ENCODE measurements at places on chromosomes 4 and X. TPM values are rescaled to one million over a fixed set of nuclear protein-coding genes. Genes with fewer than 3 reads are reported as not detected.

DNA sequence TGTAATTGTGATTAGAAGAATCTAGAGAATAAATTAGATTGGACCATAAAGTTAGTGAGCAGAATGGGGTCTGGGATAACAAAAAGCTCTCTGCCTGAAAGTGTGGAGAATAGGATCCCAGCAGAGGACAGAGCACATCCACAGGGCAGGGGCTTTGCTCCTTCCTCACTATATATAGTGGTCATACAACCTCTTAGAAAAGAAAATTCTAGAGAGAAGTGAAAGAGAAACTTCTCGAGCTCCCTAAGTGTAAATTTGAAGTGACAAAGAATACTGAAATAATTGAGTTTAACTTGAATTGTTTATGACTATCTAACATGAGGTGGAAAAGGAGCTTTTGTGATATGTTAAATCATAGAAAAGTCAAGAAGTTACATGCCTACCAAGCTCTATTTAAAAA lies 14.9 kb downstream of the ADAM29 start:
- DNase-seq: no peak

The ATP8A1 gene
- total RNA-seq: 46.1 TPM

The PWWP3B gene
- 5.8 TPM for total RNA-seq

The DYNLT3 gene
- 8.3 TPM for total RNA-seq

DNA sequence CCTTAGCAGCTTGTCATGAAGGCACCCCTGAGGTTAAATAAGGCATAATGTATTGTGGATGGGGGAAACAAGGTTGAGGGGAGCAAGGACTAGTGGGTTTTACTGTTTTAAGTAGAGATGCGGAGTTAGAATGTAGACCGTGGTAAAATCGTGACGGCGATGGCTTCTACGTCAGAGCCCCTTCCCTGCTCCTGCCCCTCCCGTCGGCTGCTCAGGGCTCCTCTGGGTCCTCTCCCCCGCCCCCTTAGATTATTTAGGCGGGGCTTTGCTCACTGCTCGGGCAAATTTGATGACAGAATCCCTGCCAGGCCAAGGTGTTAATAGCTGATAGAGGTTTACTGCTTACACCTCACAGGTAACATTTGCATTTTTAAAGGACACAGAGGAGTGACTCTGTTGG lies 2.3 kb downstream of the FRMPD3 start:
- peak; percentile 49 for DNase-seq

Data from neural progenitor cell (in vitro differentiated cells).